ENCODE measurements at places on chromosomes 12 and 14.
A peak's percentile ranks its signal among the peaks of the same experiment; 100 is the strongest.

GRCh38 chr14:23610815-23611289 lies 25.3 kb upstream of the DHRS2 start:
- DNase-seq = no peak

- no peak for DNase-seq
Observed at GRCh38 chr12:5466521-5466960, 34.6 kb downstream of the NTF3 start.

GRCh38 chr14:50529288-50530179 lies 2.8 kb downstream of the MAP4K5 start:
- no peak for DNase-seq

- no peak for DNase-seq
Observed at GRCh38 chr12:63047146-63047545, 103.9 kb downstream of the AVPR1A start.

GRCh38 chr12:93741659-93742109 lies 64.5 kb downstream of the CRADD start:
- no peak for DNase-seq

DNA sequence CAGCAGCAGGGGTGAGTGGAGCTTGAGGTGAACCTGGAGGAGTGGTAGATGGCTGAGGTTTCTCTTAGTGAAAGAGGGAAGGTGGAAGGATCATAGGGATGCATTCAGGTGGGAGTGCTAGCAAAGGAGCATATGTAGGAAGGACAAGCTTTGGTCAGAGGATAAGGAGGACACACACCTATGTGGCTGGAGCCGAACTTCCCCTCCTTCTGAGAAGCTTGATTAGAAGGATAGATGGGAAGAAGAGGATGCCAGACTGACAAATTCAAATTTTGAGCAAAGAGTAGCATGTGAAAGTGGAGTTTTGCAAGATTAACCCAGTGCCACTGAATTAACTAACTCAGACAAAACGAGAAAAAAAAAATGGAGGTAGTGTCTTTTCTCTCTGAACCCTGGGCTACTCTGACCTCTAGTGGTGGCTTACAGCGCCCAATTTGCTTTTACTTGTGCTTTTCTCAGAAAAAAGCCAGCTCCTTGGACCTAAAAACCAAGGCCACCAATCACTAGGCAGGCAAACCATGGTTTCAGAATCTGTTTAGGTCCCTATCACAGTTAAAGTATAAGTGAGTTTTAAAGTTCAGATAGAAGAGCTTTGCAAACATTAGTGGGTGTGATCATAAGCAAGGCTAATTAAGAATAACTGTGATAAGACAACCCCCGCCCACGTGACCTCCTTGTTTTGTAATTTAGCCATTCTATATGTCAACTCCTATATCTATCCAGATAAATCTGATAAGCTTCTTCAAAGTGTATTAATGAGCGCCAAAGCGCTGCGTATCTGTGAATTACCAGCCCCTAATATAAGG lies 15.5 kb downstream of the EMP1 start:
- DNase-seq = peak; percentile 37

GRCh38 chr12:58710901-58711300 lies 209.4 kb downstream of the LRIG3 start:
- DNase-seq = no peak

DNA sequence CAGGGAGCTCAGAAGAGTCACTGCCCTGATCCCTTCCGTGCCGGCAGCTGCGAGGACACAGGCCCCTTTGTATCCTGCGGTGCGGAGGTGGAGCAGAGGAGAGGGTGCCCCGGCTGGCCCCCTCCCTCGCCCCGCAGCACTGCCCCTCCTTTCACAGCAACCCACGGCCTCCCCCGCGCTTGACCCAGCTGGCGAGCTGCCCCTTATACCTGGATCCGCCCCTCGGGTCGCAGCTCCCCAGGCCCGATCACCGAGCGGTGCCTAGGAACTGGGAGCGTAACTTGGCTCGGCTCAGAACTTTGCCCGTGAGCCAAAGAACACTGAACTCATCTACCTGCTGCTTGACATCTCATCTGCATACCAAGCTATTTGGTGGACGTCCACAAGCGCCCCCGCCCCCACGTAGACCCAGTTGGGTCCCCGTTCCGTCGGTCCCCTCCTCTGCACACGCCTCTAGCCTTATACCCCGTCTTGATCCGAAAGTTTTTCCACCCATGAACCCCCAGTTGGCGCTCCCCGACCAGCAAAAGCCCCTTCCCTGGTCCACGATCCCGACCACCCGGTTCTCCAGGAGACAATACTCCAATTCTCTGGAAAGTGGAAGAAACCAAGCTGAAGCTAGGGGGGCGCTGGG lies 697 bp upstream of the DNAJC14 start:
- no peak for DNase-seq

GRCh38 chr14:39351708-39352107 lies 80.5 kb downstream of the FBXO33 start:
- no peak for DNase-seq

GRCh38 chr14:105617201-105617777 lies 90.9 kb downstream of the TMEM121 start:
- DNase-seq = no peak

DNA sequence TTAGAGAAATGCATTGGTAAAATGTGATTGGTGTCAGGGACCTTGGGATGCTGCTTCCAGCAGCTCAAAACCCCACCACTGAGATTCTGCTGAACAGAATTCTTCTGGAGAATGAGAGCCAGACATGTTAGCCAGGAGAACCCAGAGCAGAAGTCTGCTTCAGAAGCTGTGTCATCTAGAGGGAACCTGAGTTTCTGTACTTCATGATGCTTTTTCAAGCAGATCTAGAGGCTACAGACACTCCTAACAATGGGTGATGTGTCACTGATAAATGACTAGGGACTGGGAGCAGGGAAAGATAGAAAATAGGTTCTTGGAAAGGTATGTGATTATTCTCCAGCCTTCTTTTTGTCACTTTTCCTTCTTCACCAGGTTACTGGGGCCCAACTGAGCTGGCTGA lies 41.6 kb downstream of the KANSL2 start:
- no peak for DNase-seq

GRCh38 chr12:113276306-113276705 lies 55.0 kb downstream of the TPCN1 start:
- DNase-seq = no peak

- no peak for DNase-seq
Observed at GRCh38 chr12:120242275-120242799, 23.2 kb downstream of the PXN start.

- no peak for DNase-seq
Observed at GRCh38 chr12:4584896-4585295, 22.9 kb downstream of the DYRK4 start.

GRCh38 chr14:39912192-39913100 lies 480.2 kb upstream of the FBXO33 start:
- DNase-seq = no peak

GRCh38 chr12:120735181-120735580 lies 9.6 kb downstream of the ACADS start:
- no peak for DNase-seq

DNA sequence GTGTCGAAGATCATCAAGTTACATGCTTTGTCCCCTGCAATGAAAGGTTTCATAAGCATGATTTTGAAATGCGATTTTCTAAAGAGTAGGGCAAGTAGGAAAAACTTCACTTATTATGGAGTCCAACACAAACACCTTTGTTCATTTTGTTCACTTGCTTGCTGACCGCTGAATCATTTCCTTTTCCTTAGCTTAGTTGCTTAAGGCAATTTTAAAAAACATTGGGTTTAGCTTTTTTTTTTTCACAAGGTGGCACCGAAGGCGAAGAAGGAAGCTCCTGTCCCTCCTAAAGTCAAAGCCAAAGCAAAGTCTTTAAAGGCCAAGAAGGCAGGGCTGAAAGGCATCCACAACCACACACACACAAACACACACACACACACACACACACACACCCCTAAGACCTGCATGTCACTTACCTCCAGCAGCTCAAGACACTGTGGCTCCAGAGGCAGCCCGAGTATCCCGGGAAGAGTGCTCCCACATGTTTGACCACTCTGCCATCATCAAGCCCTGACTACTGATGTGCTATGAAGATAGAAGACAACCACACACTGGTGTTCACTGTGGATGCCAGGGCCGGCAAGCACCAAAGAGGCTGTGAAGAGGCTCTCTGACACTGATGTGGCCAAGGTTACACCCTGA lies 11.4 kb downstream of the MANSC1 start:
- DNase-seq = no peak

GRCh38 chr12:39780411-39780912 lies 160.9 kb upstream of the ABCD2 start:
- no peak for DNase-seq

GRCh38 chr12:52319097-52319496 lies 2.1 kb downstream of the KRT83 start:
- DNase-seq = no peak

DNA sequence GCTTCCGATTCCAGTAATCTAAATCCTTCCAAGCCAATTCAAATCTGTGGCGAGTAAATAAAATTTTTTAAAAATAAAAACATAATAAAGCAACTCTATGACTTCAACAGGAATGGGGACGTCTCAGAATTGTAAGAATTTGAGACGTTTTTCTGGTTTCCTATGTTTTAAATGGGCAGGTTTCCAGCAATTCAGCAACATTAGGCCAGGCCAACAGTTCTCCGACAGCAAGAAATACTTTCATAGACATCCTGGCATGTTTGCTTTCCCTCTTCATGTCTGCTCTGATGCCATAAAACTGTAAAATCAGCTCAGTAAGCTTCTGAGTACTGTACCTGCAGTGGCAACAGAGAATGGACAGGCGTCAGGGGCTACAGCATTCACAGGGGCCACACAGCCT lies 35.8 kb upstream of the DICER1 start:
- no peak for DNase-seq

DNA sequence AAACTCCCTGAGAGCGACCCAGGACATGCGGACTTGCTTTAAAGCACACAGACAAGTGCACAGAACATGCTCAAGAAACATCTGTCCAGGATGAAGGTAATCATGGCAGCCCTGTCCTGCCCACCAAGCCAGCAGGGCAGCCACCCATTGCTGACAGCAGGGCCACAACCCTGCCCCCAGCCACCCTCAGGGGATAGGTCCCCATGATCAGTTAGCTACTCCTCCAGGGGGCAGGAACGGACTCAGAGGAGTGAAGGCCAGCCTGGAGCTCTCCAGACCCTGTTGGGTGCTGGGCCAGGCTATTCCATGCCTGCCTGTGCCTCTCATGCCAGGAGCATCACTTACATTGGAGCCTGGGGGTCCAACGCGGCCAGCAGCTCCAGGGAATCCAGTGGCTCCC lies 15.8 kb downstream of the TMEM106C start:
- no peak for DNase-seq

Data from stimulated activated CD8-positive, alpha-beta memory T cell treated with anti-CD3 and anti-CD28 coated beads, Interleukin-2, amount 100 ng/mL, for 1 hour (primary cell).